ENCODE measurements at places on chromosomes 1 and 21.
A peak's percentile ranks its signal among the peaks of the same experiment; 100 is the strongest.

GRCh38 chr1:111895469-111895868 lies 94.0 kb downstream of the KCND3 start:
- no peak for DNase-seq

DNA sequence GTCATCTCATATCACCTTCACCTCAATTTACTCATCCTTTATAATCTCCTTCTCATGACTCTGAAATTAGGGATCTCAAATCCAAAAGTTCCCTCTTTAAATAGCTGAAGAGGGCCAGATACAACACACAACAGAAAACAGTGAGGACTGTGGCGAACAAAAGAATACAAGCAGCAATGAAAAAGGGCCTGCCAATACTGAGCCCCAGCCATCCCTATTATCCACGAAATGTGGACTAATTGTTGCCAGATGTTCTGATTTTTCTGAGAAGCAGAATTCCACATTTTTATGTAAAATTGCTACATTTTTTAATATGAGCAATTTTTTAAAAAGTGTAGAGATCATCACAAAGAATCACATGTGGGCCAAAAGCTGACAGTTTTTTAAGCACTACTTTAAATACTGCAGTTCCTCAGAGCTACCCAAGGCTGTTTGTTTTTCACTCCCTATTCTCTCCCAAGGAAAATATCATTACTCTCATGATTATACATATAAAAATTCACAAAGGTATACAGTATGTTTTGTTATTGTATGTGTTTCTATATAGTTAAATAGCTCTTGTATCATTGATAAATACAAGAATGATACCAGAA lies 90.0 kb downstream of the ASH1L start:
- no peak for DNase-seq

GRCh38 chr1:201982082-201982622 lies 296 bp upstream of the RNPEP start:
- peak; percentile 81 for DNase-seq

DNA sequence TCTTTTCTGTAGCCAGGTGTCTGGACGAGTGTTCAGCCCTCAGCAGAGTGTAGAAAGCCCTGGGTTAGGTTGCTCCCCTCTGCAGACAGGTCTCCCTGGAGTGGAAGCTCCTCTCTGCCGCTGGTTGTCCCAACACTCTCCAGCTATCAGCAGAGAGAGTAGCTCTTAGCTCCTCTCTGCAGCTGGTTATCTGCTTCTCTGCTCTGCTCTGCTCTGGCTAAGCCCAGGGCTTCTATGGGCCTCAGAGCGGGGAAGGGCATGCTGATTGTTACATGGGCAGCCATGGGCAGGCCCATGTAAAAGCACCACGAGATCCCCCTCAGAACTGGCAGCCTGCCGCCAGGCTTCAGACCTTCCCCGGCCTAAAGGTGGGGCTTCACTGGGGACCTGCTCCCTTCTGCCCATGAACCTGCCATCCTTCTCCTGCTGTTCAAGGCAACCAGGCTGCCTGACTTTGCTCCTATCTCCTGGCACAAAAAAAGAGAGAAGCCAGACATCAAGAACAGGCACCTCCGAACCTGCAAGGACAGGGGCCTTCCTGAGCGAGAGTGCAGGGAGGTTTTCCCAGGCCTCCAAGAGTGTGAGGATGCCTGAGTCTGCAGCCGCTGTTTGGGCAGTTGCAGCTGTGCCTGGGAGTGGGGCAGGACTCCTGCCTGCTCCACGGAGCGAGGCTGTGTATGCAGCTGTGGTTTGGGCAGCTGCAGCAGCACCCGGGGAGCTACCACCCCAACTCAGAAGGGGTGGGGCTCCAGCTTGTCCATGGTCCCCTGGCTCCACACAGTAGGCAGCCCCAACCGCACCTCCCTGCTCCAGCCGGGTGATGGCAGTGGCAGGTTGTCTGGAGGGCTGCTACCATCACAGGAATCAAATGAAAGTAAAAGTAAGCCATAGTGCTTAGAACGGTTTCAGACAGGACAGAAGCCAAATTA lies 973.7 kb downstream of the LTN1 start:
- no peak for DNase-seq

DNA sequence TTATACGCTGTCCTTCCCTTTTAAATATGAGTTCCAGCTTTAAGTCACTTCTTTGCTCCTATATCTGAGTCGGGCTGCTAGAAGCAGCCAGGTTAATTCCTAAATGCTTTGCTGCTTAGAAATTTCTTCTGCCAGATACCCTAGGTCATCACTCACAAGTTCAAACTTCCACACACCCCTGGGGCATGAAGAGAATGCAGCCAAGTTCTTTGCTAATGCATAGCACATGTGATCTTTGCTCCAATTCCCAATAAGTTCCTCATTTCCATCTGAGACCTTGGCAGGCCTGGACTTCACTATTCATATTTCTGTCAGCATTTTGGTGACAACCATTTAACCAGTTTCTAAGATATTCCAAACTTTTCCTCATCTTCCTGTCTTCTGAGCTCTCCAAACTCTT lies 14.5 kb upstream of the APP start:
- DNase-seq, result no peak

DNA sequence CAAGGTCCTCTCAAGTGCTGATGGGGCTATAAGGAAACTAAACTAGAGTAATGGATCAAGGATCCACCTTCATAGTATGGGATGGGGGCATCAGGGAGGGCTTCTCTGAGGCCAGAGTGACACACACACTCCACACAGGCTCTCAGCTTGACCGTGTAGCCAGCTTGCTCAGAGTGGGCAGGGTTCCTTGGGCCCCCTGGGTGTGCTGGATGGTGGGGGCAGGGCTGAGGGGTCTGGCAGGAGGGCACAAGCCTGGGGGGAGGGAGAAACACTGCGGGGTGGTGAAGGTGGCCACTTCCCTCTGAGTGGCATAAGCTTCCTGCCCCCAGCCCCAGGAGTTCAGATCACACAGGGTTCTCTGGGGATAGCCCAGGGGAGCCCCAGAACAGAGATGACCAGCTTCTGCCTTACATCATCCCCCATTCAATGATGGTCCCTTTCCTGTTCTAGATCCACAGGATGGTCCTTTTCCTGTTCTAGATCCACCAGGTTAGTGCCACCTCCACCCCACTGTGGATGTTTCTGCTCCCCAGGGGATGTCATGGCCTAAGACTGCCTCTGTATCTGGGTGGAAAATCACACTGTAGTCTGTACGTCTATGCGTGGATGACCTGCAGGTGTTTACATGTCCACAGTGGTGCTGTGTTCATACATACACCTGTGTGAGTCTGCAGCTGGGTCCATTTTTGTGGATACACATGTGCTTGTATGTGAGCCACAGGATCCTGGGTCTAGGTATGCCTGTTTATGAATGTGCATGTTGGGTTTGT lies 525.0 kb downstream of the PTPRU start:
- DNase-seq, result no peak

DNA sequence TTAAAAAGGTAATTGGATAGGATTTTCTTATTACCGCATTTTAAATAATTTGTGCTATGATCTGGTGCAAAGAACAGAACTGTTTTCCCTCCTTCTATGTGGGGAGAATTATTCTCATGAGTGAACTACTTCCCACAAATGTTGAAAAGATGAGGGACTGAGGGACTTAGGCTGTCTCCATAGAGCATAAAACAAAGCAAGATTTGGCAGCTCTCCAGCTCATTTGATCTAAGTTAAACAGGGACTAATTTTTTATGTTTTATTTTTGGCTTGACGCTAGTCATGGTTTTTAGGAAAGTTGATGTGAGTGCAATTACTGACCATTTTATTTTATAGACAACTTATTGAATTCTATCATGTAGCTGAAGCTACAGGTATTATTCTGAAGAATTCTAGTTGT lies 362.3 kb downstream of the HLX start:
- DNase-seq, result no peak

- DNase-seq, result no peak
Measured at GRCh38 chr1:162672622-162673260, 40.5 kb downstream of the DDR2 start.

DNA sequence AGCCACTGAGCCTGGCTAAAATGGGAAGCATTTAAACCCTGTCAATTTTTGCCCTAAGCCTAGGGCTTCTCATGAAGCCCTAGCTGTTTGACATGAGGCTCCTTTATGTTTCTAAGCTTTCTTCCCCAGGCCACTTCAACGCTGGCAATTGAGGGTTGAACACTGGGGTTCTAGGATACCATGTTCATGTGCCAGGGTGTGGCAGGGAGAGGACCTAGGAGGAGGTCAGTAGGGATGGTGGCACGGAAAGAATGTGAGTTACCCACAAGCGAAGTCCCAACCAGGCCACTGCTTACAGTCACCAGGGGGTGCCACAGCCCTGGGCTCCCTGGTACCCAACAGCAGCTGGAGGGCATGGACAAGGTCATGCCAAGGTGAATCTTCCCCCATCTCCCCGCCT lies 90.8 kb upstream of the AJAP1 start:
- no peak for DNase-seq
